ENCODE measurements at places on chromosomes 11 and 22. TPM values are rescaled to one million over a fixed set of nuclear protein-coding genes. Genes with fewer than 3 reads are reported as not detected.

GRCh38 chr11:24705474-24705873, 208.6 kb downstream of the LUZP2 start:
- no peak for DNase-seq

GRCh38 chr22:38068641-38069371, 11.6 kb downstream of the PICK1 start:
- DNase-seq: no peak

DNA sequence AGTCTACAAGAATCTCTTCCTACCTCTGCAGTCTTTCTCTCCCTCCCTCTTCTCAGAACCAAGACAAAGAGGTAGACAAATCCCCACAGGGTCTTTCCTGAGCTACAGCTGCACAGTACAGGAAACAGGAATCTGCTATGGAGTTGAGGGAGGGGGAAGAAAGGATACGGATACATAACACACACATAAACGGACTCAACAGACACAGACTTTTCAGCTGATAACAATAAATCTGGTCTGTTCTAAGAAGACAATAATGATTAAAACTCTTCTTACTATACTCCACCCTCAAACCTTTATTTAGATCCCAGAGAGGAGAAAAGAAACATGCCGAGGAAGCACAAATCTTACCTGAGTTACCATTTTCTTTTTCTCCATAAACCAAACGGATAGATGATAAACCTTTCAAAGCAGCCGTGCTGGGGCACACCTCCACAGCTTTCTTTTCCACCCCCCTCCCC, 122.2 kb downstream of the APOL5 start:
- DNase-seq: no peak

DNA sequence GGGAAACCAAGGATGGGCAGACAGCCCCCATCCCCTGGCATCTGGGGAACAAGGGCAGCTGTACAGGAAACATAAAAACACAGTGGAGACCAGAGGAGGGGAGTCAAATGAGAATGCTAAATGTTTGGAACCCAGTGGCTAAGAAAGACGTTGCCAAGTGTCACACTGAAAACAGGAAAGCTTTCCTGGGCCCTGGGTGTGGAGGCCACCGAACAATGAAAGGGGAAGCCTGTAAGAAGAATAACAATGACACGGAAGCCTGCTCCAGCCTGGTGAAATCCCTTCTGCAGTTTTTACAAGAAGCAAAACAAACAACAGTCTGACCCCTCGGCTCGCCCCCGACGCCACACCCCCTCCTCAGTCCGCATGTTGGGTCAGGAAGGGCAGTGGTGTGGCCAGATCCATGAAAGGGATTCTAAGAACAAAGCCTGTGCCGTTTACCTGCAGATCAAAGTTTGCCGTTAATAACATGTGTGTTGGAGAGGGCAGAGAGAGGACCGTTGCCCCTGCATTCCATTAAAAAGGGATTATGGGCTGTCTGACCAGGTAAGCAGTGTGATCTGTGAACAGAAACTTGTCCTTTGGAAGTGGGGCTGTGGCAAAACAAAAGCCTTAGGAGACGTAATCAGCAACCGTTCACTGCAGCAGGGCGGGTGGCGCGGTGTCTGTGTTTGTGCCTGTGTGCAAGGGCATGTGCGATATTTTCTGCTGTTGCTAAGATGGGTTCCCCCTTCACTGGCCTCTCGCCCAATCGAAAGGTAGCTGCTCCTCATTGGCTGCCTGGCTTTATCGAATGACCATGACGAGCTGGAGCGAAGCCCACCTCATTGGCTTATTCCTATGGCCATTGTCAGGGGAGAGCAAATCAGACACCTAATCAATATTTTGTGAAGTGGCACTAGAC, 113.7 kb upstream of the BLID start:
- no peak for DNase-seq

DNA sequence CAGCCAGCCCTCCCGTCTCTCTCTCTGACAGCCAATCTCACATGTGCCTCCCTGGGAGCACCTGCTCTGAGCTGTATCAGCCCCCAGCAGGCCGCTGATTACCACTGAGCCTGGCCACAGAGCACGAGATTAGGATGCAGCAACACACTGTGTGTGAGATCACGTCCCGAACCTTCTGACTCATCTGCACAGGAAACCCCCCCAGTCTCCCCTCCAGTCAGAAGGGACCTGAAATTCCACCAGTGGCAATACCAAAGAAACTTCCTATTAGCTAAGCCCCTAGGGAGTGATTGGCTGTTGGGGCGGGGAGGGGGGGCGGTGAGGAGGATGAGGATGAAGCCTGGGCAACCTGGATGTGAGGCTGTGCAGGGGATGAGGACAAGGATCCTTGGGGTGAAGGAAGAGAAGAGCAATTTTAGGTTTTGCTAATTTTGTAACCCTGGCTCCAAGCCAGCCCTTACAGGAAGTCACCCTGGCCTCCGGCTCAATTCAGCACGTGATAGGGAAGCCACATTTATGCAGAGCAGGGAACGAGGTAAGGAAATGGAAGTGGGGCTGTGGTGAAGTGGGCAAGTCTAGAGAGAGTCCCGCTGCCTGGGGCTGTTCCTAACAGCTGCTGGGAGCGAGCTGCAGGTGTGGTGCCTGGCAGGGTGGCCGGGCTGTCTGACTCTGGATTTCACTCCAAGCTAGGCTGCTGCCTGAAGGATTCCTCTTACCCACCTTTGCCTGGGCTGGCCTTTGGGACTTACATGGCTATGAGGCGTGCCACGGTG, 1.9 kb downstream of the SLC43A3 start:
- peak; percentile 92 for DNase-seq

DNA sequence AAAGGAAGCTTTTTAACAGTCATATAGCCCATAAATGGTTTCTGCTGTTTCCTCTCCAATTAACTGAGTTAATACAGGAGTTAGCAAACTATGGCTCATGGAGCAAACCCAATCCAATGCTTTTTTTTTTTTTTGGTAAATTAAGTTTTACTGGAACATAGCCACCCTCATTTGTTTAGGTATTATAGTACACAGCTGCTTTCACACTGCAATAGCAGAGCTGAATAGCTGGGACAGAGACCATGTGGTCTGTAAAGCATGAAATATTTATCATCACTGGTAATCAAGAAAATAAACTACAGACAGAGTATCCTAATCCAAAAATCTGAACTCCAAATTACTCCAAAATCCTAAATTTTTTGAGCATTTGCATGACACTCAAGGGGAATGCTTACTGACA, 53.7 kb downstream of the RDX start:
- no peak for DNase-seq

DNA sequence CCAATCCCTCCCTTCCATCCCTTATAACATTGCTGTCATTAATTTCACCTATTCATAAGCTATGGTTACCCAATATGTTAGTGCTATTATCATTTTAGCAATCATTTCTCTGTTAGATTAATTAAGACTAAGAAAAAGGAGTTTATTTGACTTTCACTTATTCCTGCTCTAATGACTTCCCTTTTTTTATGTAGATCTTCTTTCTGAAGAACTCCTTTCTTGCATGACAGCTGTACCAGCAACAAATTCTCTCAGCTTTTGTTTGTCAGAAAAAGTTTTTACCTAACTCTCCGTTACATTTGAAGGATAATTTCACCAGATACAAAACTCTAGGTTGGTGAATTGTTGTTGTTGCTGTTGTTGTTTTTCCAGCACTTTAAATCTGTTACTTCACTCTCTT, 28.6 kb upstream of the OR8B8 start:
- no peak for DNase-seq

DNA sequence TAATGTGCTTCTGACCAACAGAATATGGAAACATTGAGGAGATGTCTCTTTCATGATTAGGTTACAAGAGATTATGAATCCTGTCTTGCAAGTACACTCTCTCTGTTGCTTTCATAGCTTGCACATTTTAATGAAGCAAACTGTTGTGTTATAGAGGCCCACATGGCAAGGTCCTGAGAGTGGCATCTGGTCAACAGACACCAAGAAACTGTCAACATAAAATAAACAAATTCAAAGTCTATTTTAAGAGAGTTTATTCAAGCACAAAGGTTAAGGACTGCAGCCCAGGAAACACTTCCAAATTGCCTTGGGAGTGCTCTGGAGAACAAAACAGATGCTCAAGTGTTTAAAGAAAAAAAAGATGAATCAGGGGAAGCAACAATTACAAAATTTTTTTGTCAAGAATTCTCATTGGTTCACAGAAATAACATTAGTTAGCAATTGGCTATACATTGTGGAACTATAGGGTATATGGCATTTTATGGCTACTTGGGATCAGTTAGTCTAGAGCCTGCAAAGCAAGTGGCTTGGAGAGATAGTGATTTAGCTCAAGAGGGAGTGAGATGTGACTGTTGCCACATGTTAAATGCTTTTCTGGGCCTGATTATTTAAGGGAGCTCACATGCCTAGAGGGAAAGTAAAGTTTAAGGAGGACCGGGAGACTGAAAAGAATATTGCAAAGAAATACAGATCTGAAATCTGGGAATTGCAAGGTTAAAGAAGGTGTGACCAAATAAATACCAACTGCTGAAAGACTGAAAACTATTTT, 54.6 kb downstream of the CTSC start:
- DNase-seq: no peak

- DNase-seq: no peak
Observed at GRCh38 chr11:45779602-45780001, 25.3 kb upstream of the SLC35C1 start.

DNA sequence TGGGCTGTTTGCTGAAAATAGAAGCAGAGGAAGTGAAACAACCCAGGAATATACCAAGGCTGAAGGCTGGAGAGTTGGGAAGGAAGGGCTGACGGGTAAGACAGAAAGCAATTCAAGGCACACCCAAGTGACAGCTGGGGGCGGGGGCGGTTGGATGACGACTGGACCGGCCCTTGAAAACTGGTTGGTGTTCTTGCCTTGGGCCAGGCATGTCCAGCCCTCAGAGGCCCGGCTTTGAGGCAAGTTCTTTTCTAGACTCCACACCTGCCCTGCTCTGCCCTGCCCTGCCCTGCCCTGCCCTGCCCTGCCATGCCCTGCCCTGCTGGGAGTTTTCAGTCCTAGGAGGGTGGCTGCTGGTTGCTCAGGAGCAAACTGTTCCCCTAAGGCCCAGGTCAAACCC, 34.2 kb upstream of the CACNG2 start:
- DNase-seq: no peak

DNA sequence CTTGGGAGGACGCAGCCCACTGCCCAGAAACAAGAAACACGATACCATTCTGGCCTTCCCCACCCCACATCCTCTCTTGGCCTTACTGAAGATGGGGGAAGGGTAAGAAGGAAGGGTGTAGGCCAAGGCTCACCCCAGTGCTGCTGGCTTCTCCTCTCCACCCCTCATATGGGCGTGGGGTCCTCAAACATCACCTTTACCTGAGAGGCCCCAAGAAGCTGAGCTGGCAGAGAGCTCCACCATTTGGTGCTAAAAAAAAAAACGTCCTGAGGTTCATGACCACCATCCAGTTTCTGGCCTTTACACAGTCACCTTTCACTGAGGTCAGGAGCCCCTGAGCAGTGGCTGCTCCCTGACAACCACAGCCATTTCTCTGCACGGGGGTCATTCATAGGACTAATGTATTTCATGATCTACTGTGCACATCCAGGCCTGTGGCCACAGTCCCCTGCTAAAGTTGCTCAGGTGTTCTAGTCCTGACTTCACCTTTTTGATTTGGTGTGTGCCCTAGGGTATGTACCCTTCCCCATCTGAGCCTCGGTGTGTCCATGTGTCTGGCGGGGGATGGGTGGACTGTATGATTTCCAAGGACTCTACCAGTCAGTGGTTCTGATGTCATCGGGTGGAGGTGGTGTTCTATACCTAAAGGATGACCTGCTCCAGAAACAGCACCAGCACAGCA, 15.1 kb downstream of the RHOG start:
- no peak for DNase-seq

GRCh38 chr22:36239150-36239400, 252 bp downstream of the APOL2 start:
- no peak for DNase-seq

GRCh38 chr11:29963796-29964195, 53.0 kb downstream of the KCNA4 start:
- DNase-seq: no peak

The LGR4 gene
- total RNA-seq: 0.35 TPM

The P4HA3 gene
- total RNA-seq: not detected

The EHF gene
- not detected for total RNA-seq

The NPAS4 gene
- total RNA-seq: not detected

The XKR3 gene
- total RNA-seq: not detected

The SHANK3 gene
- total RNA-seq: 0.07 TPM

Data from natural killer cell (primary cell).